ENCODE measurements at places on chromosomes 3 and 15. TPM values are rescaled to one million over a fixed set of nuclear protein-coding genes. Genes with fewer than 3 reads are reported as not detected.

DNA sequence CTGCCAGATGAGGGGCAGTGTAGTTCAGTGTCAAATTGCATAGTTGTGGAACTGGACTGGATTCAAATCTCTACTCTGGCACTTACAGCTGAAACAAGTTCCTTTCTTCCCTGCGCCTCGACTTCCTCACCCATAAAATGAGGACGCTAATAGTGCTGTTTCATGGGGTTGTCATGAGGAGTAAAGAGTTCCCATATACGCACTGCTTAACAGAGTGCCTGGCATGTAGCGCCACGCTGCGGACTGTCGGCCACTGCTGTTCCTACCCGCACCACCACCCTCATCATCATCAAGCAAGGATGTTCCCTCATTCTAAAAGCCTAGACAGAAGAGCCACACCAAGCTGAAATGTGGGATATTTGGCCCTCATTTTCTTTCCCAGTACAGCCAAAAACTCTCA lies 91.9 kb downstream of the CHDH start:
- H3K4me3 ChIP-seq: no peak overlapping the region
- no peak overlapping the region for H3K27ac ChIP-seq
- no peaks in the 10 kb centered on the region for H3K36me3 ChIP-seq
- no peaks in the 10 kb centered on the region for H3K4me1 ChIP-seq
- no peaks in the 10 kb centered on the region for H3K27me3 ChIP-seq

GRCh38 chr3:127747751-127748521 lies 74.4 kb downstream of the MGLL start:
- H3K36me3 ChIP-seq: no peaks in the 10 kb centered on the region
- no peak for DNase-seq
- H3K27ac ChIP-seq: no peak overlapping the region
- no peaks in the 10 kb centered on the region for H3K27me3 ChIP-seq
- no peaks in the 10 kb centered on the region for H3K4me1 ChIP-seq
- no peak overlapping the region for H3K4me3 ChIP-seq

- no peak overlapping the region for H3K4me3 ChIP-seq
- H3K27ac ChIP-seq: no peak overlapping the region
- no peaks in the 10 kb centered on the region for H3K4me1 ChIP-seq
Measured at GRCh38 chr3:145807990-145808389, 353.0 kb downstream of the PLOD2 start.

DNA sequence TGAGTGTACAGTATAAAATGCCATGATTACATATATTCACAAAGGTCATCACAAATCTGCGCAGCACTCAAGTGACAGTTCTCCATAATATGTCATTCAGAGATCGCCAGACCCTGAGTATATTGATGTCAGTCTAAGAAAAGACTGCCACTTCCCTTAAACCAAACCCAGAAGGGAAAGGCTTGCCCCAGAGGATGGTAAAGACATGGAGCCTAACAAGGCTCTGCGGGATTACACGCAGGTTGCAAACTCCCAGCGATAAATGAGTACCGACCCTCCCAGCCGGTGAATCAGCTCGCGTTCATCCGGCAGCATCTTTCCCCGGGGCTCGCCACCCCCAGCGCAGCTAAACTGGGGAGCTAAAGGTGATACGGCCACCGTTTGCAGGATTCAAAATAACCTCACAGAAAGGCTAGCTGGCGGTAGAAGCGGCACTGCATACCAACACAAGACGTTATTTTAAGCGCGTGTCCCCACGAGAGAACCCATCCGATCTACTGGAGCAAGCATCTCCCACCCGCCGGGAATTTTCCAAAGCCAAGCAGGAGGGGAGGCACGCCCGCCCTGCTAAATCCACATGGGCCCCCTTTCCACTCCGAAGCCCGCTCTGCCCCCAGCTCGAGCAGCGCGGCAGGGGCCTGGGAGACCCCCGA lies 643 bp downstream of the MYO5A start:
- no peaks in the 10 kb centered on the region for H3K36me3 ChIP-seq
- no peak overlapping the region for H3K27ac ChIP-seq
- peak overlapping the region; percentile 98 for H3K4me3 ChIP-seq
- DNase-seq: peak; percentile 54

- no peaks in the 10 kb centered on the region for H3K4me1 ChIP-seq
- no peak for DNase-seq
- H3K36me3 ChIP-seq: no peaks in the 10 kb centered on the region
- no peak overlapping the region for H3K4me3 ChIP-seq
- H3K27me3 ChIP-seq: no peaks in the 10 kb centered on the region
Measured at GRCh38 chr3:73389117-73389813, 235.5 kb downstream of the PDZRN3 start.

DNA sequence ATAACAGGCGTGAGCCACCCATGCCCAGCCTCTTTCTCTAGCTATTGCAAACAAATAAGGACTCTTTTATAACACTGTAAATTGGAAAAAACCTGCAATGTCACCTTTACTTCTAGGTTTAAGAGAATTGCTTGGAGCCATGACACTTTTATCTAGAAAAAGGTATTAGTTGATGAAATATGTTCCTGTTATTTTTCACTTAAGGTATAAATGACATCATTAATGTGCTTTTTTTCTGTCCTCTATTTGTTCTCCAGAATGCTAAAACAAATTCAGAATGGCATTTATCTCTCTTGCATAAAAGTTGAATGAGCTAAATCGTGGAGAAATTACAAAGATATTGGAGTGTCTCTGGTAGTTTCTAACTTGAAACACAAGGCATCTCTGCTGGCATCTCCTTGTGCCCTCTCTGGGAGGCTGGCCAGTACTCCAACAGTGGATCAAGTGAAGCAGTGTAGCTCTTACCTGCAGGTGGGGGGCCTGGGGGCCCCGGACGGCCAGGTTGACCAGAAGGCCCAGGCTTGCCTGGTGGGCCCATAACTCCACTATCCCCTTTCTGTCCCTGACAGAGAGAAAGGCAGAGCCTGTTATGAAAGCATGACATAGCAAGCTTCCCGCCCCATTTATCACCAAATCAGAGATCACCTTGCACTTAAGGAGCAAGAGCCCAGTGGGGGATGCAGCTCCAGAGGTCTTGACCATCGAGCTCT lies 38.6 kb downstream of the EAF1 start:
- no peak overlapping the region for H3K27ac ChIP-seq
- H3K36me3 ChIP-seq: no peaks in the 10 kb centered on the region
- no peaks in the 10 kb centered on the region for H3K4me1 ChIP-seq
- H3K27me3 ChIP-seq: no peaks in the 10 kb centered on the region
- DNase-seq: no peak
- H3K4me3 ChIP-seq: no peak overlapping the region

GRCh38 chr3:101141135-101141534 lies 147.9 kb upstream of the ABI3BP start:
- no peak for DNase-seq
- H3K36me3 ChIP-seq: no peaks in the 10 kb centered on the region
- H3K27ac ChIP-seq: no peak overlapping the region
- no peaks in the 10 kb centered on the region for H3K4me1 ChIP-seq
- no peaks in the 10 kb centered on the region for H3K27me3 ChIP-seq
- no peak overlapping the region for H3K4me3 ChIP-seq

DNA sequence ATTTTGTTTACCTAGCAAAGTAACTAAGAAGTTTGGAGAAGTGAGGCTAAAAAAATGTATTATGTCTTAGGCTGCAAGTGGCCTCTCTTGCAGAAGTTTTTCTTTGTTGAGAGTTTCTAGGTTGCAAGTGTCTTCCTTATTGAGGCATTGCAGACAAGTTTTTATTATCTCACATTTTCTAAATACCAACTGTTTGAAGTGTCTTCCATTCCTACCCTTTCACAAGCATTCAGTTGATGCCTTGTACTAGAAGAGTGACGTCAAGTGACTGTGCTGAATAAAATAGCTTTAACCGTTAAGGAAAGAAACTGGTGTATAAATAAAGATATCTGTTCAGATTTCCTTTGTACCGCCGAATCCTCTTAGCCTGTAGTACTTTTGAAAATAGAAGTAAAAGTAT lies 123.3 kb downstream of the ALCAM start:
- no peaks in the 10 kb centered on the region for H3K27me3 ChIP-seq
- H3K36me3 ChIP-seq: no peaks in the 10 kb centered on the region
- no peak for DNase-seq
- no peak overlapping the region for H3K27ac ChIP-seq
- H3K4me3 ChIP-seq: no peak overlapping the region

- no peak for DNase-seq
- no peaks in the 10 kb centered on the region for H3K4me1 ChIP-seq
- no peaks in the 10 kb centered on the region for H3K27me3 ChIP-seq
- H3K4me3 ChIP-seq: no peak overlapping the region
- no peak overlapping the region for H3K27ac ChIP-seq
Measured at GRCh38 chr3:14764331-14765059, 54.3 kb upstream of the FGD5 start.

Gene LRRIQ4
- total RNA-seq: not detected
